Mammary microvascular endothelial cell (primary cell): ENCODE measurements at places on chromosomes 3 and 15. TPM values are rescaled to one million over a fixed set of nuclear protein-coding genes. Genes with fewer than 3 reads are reported as not detected.

TTLL13 gene
- 0.20 TPM in 1 of 2 replicates, not detected in the other for total RNA-seq

GNAT1 gene
- total RNA-seq: 0.13 TPM in 1 of 2 replicates, not detected in the other

RTP4 gene
- 5.5 and 8.3 TPM in 2 replicates for total RNA-seq

ACTRT3 gene
- 6.1 and 6.7 TPM in 2 replicates for total RNA-seq

UBL7 gene
- 53.8 and 64.2 TPM in 2 replicates for total RNA-seq

LNP1 gene
- 0.69 and 1.2 TPM in 2 replicates for total RNA-seq

FMN1 gene
- total RNA-seq: under 0.01 TPM in 2 replicates

DYNC1LI1 gene
- total RNA-seq: 50.0 and 51.1 TPM in 2 replicates

GOLGA8G gene
- total RNA-seq: not detected in 2 replicates

A4GNT gene
- not detected in 2 replicates for total RNA-seq

TUSC7 gene
- total RNA-seq: not detected in 2 replicates

AKAP13 gene
- total RNA-seq: 34.7 and 34.8 TPM in 2 replicates

TRIM42 gene
- total RNA-seq: not detected in 2 replicates

TMEM158 gene
- total RNA-seq: 3.3 and 3.5 TPM in 2 replicates

GASK1A gene
- total RNA-seq: not detected in 2 replicates

TIGIT gene
- not detected in 2 replicates for total RNA-seq

FBXL22 gene
- total RNA-seq: not detected in 2 replicates

SPSB4 gene
- not detected in 2 replicates for total RNA-seq

ST3GAL6 gene
- 25.0 and 28.8 TPM in 2 replicates for total RNA-seq

SLC9C1 gene
- not detected in 2 replicates for total RNA-seq

PLIN1 gene
- 0.10 TPM in 1 of 2 replicates, not detected in the other for total RNA-seq

MYLK gene
- 92.5 and 115 TPM in 2 replicates for total RNA-seq

SIDT1 gene
- under 0.01 TPM in 1 of 2 replicates, not detected in the other for total RNA-seq
